ENCODE measurements at places on chromosomes 6 and 20.

DNA sequence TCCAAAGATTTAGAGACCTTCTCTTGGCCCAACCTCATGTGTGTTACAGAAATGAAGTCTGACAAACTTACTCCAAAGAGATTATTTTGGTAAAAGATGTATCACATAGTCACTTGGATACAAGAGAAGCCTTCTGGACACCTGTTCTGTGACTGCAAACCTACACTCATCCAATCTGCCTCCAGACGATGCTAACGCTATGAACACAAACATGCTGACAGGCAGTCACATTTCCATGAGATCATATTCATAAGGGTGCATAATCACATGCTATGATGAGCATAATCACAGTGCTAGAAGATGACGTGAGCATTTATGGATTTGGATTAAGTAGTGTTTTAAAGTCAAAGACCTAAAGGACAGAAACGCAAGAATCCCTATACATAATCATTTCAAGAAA, 340.2 kb downstream of the HACE1 start:
- DNase-seq: no peak

DNA sequence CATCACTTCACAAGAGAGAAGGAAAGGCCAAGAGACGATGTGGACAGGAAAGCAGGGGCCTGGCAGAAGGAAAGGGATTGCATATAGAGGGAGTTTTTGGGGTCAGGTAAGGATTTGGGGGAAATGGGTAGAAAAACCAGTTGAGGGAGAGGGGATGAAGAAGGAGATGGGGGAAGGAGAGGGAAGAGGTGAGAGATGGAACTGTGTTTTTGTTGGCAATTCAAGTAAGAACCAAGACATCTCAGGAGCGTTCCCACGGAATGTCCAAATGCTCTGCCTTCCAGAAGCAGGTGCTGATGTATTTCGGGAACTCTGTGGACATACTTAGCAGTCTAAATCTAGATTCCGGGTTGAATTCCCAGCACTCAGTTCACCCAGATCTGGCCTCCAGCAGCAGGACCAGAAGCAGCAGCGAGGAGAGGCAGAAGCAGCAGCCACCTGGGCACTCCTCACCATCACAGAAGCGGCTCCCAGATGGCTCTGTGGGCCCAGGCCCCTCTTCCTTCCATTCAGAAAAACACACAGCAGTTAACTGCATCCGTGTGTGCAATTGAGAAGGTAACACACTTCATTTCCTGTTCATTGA, 88.8 kb downstream of the DZANK1 start:
- no peak for DNase-seq

- DNase-seq: no peak
Observed at GRCh38 chr6:5906340-5906670, 100.4 kb downstream of the NRN1 start.

GRCh38 chr6:90466154-90466940, 120.5 kb downstream of the MAP3K7 start:
- DNase-seq: peak; percentile 5

- DNase-seq: no peak
Observed at GRCh38 chr6:167956983-167957492, 40.4 kb upstream of the KIF25 start.

DNA sequence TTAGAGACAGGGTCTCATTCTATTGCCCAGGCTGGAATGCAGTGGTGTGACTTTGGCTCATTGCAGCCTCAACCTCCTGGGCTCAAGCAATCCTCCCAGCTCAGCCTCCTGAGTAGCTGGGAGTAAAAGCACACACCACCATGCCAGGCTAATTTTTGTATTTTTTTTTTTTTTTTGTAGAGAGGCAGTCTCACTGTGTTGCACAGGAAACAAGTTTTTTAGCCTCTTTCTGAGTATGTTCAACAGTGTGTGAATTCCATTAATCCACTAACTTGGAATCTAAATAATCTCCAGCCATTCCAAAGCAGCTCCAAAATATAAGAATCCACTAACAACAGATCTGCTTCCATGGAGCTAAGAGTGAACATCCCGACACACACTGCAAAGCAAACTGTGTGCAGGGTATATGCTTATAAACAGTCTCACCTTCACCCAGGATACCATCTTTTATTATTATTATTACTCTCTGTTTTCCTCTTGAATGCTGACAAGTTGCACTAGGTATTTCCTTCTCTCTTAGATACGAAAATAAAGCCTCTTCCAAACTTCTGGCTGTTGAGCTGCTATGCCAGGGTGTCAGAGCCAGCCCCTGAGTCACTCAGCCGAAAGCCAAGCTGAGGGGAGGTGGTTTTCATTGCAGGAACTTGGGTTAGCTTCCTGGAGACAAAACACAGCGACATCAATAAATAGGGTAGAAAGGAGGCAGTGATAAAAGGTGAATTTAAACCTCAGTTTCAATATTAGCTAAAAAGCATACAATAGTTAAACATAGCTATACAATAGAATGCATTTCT, 264.9 kb downstream of the HIVEP2 start:
- no peak for DNase-seq

- no peak for DNase-seq
Observed at GRCh38 chr20:22617160-22617559, 32.8 kb upstream of the FOXA2 start.

- no peak for DNase-seq
Observed at GRCh38 chr6:170221052-170221752, 69.7 kb downstream of the DLL1 start.

DNA sequence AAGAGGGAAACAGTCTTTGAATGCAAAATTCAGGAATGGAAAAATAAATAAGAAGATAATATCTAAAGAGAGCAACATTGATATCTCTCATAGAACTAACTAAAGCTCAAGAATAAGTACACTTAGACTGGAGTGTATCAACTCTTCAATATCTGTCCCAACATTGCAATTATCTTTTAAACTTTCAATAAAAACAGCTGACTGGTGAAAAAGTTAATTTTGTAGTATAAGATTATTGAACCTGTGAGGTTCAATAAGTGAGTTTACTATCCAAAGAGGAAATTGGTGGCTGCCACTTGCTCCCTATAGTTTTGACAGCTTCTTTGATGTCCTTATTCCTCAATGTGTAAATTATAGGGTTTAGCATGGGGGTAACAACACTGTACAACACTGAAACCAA, 13.7 kb downstream of the OR5V1 start:
- DNase-seq: no peak

GRCh38 chr6:42113936-42114636, 28.3 kb downstream of the C6orf132 start:
- DNase-seq: peak; percentile 47

DNA sequence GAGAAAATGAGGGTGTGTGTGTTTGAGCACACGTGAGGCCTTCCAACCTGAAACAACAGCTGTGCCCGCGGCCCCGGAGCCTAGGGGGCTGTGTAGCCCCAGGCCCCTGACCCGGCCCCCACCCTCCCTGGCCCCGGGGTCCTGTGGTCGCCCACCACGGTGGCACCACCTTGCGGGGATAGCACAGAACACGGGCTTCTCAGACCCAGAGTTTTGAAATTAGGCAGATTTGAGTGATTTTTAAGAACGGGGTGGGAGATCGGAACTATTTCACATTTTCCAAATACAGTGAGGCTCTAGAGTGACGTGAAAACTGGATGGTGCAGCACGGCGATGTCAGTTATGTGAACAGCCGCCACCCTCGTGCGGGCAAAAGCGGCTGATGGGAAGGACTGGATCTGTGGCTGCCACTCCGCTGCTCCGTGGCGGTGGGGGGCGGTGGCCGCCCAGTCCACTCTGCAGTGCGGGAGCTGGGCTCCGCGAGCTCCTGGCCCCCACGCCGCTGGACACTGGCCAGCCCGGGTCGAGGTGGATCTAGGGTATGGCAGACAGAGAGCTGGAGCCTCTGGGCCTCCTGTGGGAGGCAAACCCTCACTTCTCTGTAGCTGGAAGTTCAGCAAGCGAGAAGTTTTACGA, 17.3 kb upstream of the BHLHE23 start:
- DNase-seq: no peak

GRCh38 chr20:11546939-11547338, 370.8 kb upstream of the BTBD3 start:
- no peak for DNase-seq

GRCh38 chr6:4258733-4259132, 123.4 kb upstream of the ECI2 start:
- no peak for DNase-seq

DNA sequence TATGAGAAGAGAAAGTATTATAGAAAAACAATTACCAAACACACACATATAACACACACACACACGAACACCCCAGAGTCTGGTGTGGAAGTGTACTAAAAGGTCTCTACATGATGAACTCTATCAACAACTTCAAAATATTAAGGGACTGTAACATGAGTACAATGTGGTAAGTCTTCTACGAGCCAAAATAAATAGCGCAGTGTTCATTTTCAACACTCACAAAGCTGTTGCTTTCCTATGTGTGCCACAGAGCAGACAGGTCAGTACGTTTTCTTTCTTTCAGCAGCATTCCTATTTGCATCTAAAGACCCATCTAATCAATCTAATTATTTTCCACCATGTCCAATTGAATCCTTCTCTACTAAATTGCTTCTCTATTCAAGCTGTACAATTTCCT, 12.1 kb upstream of the CNKSR3 start:
- DNase-seq: no peak

GRCh38 chr6:2798586-2799134, 33.5 kb downstream of the WRNIP1 start:
- DNase-seq: no peak

DNA sequence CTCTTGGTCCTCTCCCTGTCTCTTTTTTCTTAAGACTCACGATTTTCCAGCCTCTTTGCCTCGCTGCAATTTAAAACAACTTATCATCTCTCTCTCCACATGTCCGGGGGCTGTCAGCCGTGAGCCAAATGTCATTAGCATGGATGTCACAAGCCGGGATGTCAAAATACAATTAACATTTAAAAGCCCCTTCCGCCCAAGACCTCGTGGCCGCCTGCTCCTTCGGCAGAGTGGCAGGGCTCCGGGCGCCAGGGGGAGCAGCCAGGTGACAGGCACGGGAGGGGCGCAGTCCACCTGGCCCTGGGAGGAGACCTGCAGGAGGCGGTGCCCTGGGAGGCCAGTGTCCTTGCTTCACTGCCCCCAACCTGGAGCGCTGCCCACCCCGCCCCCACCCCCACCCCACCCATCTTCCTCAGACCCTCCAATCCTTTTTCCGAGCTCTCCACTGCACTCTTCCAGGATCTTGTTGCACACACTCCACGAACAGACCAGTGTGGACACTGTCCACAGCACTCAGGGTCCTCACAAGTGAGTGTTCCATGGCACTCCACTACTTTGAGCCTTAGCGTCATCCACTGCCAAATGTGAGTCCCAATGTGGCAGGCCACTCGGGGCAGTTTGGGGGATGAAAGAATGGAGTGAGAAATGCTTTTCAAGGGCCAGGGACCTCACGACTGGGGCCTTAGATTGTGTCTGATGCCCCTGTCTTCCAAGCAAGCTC, 5.6 kb upstream of the GRM4 start:
- DNase-seq: no peak

DNA sequence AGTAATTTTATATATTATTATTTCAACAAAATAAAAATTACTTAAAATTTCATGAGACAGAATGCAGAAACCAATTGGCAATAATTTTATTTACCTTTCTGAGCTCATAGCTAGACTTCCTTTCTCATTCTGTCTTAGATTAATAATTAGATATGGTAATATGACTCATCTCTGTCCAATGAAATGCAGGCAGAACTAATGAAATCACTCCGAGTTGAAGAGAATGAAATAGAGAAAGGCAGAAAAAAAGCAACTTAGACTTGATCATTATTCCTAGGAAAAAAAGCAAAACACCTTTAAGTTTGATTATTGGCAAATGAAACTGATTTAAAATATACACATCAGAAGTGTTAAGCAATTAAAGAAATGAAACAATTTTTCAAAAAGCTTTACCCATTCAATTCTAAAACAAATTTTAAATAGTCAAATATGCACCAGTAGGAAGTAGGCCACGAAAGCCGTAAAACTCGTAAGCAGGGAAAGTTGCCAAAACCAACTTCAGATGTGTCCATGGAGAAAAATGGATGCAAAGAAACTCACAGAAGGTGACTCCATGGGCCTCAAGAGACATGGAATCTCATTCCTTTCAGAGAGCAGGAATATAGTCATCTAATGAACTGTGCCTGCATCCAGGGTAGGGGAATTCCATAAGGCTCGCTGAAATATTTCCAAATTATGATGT, 293.8 kb upstream of the RGS17 start:
- DNase-seq: no peak

- DNase-seq: no peak
Observed at GRCh38 chr20:23086056-23086566, at the start of gene CD93. Gene CD93 (minus strand): TSS chr20:23086324. CDS start chr20:23086192, 132 bp downstream.

DNA sequence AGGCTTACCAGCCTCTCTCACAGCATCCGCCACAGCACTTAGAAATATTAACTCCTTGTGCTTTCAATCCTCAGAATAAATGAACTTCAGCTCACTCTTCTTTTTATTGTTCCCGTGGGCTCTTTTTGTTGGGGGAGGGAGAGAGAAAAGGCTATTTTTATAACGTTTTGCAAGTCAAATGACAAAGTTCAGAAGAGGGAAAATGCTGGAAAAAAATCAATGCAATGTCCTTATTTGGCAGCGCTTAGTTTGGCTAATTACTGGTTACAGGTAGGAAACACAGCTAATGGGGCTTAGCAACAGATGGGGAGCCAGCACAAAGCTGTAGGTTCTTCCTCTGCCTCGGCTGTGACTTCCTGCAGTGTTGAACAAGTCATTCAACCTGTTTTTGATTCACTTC, 1067.0 kb upstream of the MAP3K7 start:
- DNase-seq: no peak

- peak; percentile 46 for DNase-seq
Observed at GRCh38 chr20:2387180-2387577, 6.5 kb downstream of the TGM6 start.

- no peak for DNase-seq
Observed at GRCh38 chr6:37126961-37127616, 42.9 kb upstream of the PIM1 start.

DNA sequence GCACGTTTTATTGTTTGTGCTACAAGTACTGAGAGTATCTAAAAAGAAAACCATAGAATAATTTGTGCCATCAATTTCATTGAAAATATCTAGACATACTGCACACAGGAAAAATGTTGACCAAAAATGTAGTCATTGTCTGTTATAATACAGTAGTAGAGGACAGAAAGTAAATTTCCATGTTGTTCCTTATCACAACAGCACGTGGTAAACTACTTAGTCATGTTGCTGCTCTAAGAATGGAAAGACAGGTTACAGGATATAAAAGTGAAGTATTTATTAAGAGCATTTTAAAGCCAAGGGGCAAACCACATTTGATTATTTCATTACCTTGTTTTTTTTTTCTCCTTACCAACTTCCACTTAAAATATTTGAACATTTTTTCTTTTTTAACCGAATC, 89.0 kb upstream of the CEP85L start:
- peak; percentile 26 for DNase-seq

DNA sequence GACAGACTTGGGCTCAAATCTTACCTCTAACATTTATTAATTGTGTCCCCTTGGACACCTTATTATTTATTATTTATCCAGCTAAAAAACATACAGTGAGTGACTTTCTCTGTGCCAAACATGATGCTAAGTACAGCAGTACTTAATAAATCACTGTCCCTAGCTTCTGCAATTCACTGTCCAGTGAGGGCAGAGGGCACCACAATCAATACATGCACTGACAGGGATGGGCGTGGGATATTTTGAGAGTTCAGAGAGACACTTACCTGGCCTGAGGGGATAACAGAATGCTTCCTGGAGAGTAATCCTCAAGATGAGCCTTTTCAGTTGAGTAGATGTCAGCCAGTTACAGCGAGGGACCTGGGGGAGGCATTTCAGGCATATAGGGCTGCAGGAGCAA, 9.3 kb upstream of the TAAR2 start:
- no peak for DNase-seq
